Coronary artery (tissue), 2 donors: ENCODE measurements at places on chromosomes 4 and X.

- no peak for DNase-seq
Observed at GRCh38 chrX:96987228-96987627, 103.5 kb downstream of the RPA4 start.

DNA sequence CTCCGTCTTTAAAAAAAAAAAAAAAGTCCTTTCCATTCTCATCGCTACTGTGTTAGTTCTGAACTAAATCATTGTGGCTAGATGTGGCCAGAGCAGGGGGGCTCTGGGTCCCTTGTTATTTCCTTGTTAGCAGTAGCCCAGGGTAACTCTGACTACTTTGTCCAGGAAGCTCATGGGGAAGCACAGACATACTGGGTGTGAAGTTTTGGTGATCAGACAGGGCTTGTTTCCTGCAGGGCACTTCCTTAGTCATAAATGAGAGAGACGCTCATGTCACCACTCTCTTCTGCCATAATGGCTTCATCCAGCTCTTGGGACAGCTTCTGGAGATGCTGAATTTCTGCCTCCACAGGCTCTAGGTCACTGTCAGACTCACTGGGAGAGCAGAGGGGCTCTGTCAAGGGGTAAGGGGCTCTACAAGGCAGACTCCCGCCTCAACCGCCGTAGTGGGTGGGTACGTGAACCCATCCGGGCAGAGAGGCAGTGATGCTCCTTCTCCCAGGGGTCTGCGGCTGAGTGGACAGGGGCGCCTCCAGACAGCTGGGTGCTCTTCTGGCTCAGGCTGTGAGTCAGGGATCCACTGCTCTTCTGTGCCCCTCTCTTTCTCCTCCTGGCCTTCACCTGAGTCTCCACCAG lies 12.9 kb downstream of the STIM2 start:
- no peak for DNase-seq

GRCh38 chrX:9747644-9748043 lies 18.0 kb downstream of the GPR143 start:
- no peak for DNase-seq

DNA sequence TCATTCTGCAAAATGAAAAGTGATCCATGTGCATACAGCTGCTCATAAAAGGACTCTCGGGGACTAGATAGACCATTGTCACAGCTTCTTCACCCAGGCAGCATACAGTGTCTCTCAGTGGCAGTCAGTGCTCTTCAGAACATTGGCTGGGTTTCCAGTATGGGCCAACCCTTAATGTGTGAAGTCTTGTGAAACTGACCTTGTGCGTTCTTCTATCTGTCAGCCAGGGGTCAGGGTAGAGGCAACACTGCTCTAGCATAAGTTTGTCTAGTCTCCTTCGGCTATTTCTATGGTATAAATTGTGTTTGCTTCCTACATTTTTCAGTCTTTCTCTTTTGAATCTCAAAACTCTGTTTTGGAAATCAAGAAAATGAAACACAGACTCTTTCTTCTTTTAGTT lies 37.0 kb upstream of the SMIM31 start:
- no peak for DNase-seq

GRCh38 chr4:25160714-25161592 lies 704 bp upstream of the SEPSECS start:
- DNase-seq: no peak
